ENCODE measurements at places on chromosomes 2 and 18.
A peak's percentile ranks its signal among the peaks of the same experiment; 100 is the strongest.

DNA sequence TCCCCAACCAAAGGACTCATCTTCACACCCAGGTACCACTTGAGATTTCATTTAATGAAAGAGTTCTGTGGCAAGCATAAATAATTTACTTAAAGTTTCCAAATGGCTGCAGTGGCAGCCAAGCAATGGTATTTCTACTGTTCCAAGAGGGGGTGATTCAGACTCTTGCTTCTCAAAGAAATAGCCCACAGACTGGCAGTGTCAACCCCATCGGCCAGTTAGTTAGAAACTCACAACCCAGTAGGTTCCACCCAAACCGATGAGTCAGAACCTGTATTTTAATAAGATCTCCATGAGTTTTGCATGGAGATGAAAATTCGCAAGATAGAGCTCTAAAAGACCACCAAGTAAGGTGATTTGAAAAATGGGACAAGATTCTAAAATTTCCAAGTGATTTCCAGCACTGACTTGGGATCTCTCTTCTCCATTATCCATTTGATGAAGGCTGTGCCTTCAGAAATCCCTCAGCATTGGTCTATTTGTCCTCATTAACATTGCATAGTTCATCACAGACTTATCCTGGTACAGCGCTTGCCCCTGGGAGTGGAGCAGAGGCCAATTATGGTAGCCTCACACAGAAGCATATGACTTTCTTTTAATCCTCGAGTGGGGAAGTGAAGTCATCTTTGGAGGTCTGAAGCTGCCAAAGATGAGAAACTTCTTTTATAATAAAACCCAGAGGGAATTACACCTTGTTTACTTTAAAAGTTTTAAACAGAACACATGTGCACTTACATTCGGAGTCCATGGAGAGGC, 361.4 kb upstream of the ID2 start:
- no peak for DNase-seq

DNA sequence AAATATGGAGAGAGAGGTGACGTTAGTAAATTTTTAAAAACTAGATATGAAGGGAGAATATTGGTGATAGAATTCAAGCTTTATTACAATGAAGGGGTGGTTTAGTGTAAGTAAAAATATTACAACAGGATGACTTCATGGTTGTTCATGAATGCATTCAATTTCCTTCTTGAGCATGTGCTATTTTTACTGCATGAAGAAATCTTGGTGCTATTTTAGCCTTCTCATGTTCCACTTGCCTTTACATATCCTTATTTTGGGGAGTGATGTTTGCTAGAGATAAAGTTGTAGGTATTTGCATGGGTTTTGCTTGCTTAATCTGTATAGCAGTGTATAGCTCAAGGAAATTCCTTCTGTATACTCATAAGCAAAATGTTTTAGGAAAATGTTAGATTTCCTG, 195.0 kb upstream of the MMADHC start:
- no peak for DNase-seq

GRCh38 chr2:140344838-140345237, 1564.6 kb upstream of the NXPH2 start:
- DNase-seq = no peak

DNA sequence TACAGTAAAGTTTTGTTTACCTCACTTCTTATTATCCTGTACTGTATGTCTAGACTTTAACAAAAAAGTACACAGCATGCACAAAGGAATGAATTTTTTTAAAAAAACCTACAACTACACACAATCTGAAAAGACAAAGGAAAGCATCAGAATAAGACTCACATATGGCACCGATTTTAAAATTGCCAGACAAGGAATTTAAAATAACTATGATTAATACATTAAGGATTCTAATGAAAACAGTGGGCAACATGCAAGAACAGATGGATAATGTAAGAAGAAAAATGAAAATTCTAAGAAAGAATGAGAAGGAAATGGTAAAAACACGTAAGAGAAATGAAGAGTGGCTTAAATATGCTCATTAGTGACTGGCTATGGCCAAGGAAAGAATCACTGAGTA, 638.2 kb downstream of the FBXO15 start:
- no peak for DNase-seq

- DNase-seq = no peak
Measured at GRCh38 chr2:9256570-9257043, 50.0 kb downstream of the ASAP2 start.

- DNase-seq = no peak
Measured at GRCh38 chr18:56112013-56112749, 524.2 kb upstream of the TCF4 start.

GRCh38 chr2:130183512-130184373, 1.7 kb downstream of the MZT2B start:
- peak; percentile 53 for DNase-seq

GRCh38 chr2:233353101-233353768, 1.1 kb upstream of the DGKD start:
- no peak for DNase-seq

DNA sequence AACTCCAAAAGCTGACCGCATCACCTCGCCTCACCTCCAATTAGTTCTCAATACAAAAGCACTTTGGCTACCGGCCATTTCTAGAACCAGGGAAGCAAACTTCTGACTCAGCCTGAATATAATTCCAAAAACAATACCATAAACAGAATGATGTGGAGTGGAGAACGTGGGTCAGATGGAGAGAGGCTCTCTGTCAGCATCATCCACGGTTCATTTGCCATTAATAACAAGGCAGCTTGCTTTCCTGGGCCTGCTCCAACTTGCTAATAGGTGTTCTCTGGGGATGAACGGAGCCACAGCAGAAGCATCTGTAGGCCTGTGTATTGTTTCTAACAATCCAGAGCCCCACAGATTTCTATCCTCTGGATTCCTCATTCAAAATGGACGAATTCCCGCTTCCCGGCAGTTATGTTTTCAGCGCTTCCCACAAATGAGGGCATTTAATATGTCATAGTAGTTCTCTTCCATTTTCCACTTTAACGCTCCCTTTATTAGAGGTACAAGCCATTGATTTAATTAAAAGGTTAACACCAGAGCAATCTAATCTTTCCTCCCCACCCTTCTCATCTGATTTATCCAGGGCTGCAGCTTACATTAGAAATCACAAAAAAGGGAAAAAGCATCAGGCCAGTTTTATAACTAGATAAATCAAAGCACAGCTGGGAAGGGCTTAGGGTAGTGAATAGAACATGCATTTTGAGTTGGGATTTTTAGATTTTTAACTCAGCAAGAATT, 23.2 kb upstream of the CNTNAP5 start:
- no peak for DNase-seq

- DNase-seq = no peak
Measured at GRCh38 chr2:230472621-230473018, 56.6 kb downstream of the SP100 start.

DNA sequence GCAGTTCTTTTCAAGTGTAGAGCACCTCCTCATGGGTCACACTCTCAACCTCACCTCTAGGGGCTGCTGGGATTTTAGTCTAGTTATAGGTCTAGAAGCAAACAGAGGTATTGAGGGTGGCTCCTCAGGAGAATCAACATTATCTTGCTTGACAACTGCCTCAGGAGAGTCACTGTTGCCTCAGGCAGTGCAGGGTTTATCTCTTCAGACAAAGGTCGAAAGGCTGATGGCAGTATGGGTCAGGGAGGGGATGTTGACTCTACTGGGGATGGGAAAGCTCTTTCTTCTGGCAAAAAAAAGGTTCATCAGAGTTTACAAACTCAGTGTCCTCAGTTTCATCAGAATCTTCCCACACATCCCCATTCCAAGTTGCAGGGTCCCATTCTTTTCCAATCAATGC, 24.0 kb downstream of the DTNA start:
- DNase-seq = no peak

GRCh38 chr2:29450596-29451222, 335.5 kb downstream of the CLIP4 start:
- no peak for DNase-seq

- DNase-seq = no peak
Measured at GRCh38 chr2:21281791-21282514, 158.2 kb downstream of the TDRD15 start.

- DNase-seq = no peak
Measured at GRCh38 chr2:73291093-73291460, 2.3 kb downstream of the EGR4 start.

DNA sequence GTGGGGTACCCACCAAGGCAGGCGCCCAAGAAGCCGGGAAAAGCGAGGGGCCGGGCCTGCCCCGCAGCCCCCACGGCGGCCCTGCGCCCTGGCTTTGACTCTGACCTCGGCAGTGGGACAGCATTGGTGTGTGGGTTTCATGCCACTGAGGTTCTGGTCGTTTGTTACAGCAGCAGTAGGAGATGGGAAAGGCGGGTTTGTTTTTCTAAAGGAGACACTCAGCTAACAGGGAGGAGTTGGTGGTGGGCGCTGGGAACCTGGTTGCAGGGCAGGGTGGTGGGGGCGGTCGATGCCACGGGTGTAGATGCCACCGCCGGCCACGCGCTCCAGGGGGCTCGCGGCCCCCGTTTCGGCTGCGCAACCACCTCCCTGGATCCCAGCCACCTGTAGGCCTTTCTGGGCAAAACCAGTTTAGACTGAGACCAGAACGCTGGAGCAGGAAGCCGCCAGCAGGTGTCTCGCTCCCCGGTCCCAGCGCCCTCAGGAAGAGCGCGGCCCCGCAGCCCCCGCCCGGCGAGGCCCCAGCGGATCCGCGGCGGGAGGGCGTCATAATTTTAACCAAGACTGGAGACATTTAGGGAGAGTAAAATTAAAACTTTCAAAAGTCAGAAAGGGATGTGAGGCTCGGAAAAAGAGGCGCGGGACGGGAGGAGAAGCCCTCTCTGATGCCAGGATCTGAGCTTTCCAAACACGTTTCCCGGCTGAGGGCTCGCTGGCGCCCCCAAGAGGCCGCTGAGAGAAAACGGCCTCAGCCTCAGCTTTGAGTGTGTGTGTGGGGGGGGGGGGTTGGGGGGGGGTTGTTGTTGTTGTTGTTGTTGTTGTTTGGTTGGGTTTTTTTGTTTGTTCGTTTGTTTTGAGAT, 17.4 kb downstream of the CIDEA start:
- peak; percentile 63 for DNase-seq

GRCh38 chr2:236109061-236109460, 59.1 kb downstream of the GBX2 start:
- no peak for DNase-seq

GRCh38 chr2:148167855-148168254, 147.0 kb downstream of the MBD5 start:
- DNase-seq = no peak

GRCh38 chr2:170396799-170397459, 219.0 kb downstream of the MYO3B start:
- no peak for DNase-seq

GRCh38 chr2:29527947-29528346, 393.4 kb downstream of the ALK start:
- DNase-seq = no peak

- DNase-seq = no peak
Measured at GRCh38 chr2:238985041-238985729, 137.3 kb downstream of the TWIST2 start.
